CD4-positive, alpha-beta T cell treated with Interleukin-6 at 100 ng/mL for 8 hours (primary cell): ENCODE measurements at places on chromosomes 7 and 10.

GRCh38 chr10:504121-504611, 185.3 kb downstream of the DIP2C start:
- no peak for DNase-seq

- DNase-seq = no peak
Observed at GRCh38 chr7:93945756-93946535, 24.4 kb downstream of the GNG11 start.

GRCh38 chr7:42618651-42619360, 293.1 kb downstream of the C7orf25 start:
- DNase-seq = no peak

GRCh38 chr10:116669080-116669479, 48.3 kb downstream of the PNLIPRP2 start:
- no peak for DNase-seq

DNA sequence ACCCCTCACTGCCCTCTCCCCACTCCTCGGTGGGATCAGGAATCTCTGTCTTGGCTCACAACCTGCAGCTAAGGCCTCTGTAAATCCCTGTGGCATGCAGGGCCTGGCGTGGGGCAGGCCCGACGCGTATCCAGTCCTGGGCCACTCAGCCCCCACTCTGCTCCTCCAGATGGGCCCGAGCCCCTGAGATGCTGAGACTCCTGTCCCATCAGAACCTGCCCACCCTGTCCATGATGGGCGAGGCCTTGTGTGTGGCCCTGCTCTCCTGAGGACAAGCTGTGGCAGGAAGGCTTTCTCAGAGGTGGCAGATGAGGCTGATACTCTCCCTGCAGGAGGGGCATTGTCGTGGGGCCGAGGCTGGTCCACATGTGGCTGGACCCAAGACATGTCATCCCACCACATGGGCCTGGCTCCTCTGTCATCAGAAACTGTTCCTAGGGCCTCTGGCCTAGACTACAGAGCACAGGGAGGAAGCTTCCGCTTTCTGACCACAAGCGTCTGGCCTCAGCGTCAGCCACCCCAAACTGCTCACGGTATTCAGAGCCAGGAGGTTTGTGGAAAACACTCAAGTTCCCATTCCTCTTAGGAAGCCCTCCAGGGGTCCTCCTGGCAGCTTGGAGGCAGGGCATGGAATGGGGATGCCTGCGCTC, 6.0 kb downstream of the ALOX5 start:
- DNase-seq = no peak

DNA sequence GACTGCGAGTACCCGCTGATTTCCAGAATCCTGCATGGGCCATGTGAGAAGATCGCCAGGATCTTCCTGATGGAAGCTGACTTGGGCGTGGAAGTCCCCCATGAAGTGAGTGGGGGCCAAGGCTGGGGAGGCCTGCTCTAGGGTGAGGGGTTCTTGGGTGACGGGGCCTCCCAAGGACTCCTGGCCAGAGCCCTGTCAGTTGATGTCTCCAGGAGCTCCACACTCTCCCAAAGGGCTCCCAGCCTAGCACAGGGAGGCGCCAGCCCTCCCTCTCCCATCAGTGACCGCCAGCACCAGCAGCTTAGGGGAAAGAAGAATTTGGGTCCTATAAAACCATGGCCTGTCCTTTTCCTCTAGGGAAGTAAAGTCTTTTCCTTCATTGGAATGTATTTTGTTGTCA, 9.8 kb upstream of the ZNF22 start:
- no peak for DNase-seq

- DNase-seq = peak; percentile 56
Observed at GRCh38 chr7:151243408-151244195, 4.9 kb downstream of the SMARCD3 start.

- peak; percentile 70 for DNase-seq
Observed at GRCh38 chr10:6401558-6402348, 178.3 kb downstream of the PRKCQ start.

- no peak for DNase-seq
Observed at GRCh38 chr7:15914611-15915010, 228.1 kb upstream of the MEOX2 start.

- no peak for DNase-seq
Observed at GRCh38 chr7:42587806-42588205, 324.1 kb downstream of the C7orf25 start.

GRCh38 chr10:2918489-2918888, 148.9 kb upstream of the PFKP start:
- no peak for DNase-seq
